ENCODE measurements at places on chromosomes 12 and 14. TPM values are rescaled to one million over a fixed set of nuclear protein-coding genes. Genes with fewer than 3 reads are reported as not detected.

- H3K36me3 ChIP-seq: no peaks in the 10 kb centered on the region
- H3K27me3 ChIP-seq: no peaks in the 10 kb centered on the region
- DNase-seq: no peak
Observed at GRCh38 chr14:105838591-105839424, 312.4 kb downstream of the TMEM121 start.

GRCh38 chr14:89163031-89163636 is 253.9 kb downstream of the FOXN3 start:
- H3K27me3 ChIP-seq: no peaks in the 10 kb centered on the region
- peaks cover under 1% of the 10 kb centered on the region for H3K36me3 ChIP-seq
- DNase-seq: no peak
- no peak overlapping the region for H3K4me3 ChIP-seq
- H3K27ac ChIP-seq: no peak overlapping the region

DNA sequence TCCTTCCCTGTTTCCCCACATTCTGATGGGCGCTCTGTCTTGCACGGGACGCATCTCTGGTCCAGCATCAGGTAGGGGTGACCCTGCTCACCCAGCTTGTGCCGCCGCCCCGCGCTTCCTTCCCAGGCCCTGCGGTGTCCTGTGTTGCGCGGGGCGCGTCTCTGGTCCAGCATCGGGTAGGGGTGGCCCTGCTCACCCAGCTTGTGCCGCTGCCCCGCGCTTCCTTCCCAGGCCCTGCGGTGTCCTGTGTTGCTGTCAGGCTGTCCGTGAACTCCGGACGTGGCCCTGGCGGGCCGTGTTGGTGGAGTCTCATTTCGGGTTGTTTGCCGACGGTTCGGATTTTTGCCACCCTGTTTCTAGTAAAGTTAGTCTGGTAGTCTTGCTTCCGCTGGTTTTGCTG is 6.8 kb downstream of the FBRSL1 start:
- peaks cover 27% of the 10 kb centered on the region for H3K4me1 ChIP-seq
- no peak for DNase-seq
- H3K4me3 ChIP-seq: no peak overlapping the region
- H3K27ac ChIP-seq: no peak overlapping the region
- no peaks in the 10 kb centered on the region for H3K27me3 ChIP-seq

DNA sequence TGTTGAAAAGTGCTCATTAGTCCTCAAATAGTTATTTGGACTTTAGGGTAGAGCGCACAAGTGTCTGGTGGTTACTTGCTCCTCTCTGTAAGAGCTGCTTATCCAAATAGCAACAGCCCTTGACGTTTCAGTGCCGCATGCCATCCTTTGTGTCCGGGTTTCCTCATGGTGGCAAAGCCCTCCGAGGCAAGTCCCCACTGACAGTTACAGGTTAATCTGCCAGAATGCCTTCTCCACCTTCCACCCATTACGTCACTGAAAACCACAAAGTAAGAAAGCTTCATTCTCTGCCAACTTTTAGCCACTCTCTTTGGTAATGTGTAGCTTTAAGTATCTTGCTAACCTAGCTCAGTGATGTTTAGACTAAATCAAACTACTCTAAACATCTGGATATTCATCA is 78.6 kb downstream of the POLR3B start:
- H3K27ac ChIP-seq: no peak overlapping the region
- H3K27me3 ChIP-seq: no peaks in the 10 kb centered on the region
- H3K4me3 ChIP-seq: no peak overlapping the region
- H3K4me1 ChIP-seq: no peaks in the 10 kb centered on the region
- H3K36me3 ChIP-seq: peaks cover 51% of the 10 kb centered on the region
- no peak for DNase-seq

DNA sequence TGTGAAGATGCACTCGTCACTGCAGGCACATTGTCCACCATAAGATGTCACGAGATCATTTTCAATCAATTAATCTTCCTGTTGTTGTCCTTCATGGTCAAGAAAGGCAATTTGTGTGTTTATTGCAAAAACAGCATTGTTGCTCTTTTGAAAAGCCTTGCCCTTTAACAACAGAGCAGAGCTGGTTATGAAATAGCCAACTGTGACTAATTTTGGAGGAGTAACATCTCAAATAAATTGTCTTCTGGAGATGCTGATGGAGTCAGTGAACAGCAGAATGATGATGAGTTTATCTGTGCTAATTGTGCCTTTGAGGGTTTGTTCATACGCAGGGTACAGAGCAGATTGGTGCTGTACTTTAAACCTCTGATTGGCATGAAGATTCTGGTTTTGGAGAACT is 88.3 kb upstream of the E2F7 start:
- H3K4me1 ChIP-seq: no peaks in the 10 kb centered on the region
- no peaks in the 10 kb centered on the region for H3K36me3 ChIP-seq
- no peak for DNase-seq
- H3K27ac ChIP-seq: no peak overlapping the region

- no peak for DNase-seq
- H3K4me3 ChIP-seq: peak overlapping the region; percentile 40
- no peak overlapping the region for H3K27ac ChIP-seq
- no peaks in the 10 kb centered on the region for H3K36me3 ChIP-seq
- H3K4me1 ChIP-seq: peaks cover 5% of the 10 kb centered on the region
- H3K27me3 ChIP-seq: peaks cover 3% of the 10 kb centered on the region
Observed at GRCh38 chr12:25959071-25959961, 834 bp downstream of the RASSF8 start.

DNA sequence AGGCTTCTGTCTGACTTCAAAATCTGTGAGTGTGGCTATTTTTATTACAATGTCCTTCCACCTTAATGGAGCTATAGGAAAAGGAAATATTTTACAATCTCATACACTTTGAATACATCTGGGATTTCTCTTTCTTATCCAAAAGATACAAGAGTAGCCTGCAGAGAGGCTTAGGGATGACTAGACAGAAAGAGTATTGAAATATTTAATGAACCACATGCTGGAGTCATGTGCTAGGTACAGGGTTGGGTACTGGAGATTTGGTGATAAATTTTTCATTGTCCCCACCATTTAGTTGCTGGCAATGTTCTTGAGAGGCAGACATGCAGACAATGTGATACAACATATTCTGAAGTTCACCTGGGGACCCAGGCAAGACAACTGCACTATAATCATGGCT is 126.0 kb downstream of the PPFIA2 start:
- H3K27me3 ChIP-seq: no peaks in the 10 kb centered on the region
- no peaks in the 10 kb centered on the region for H3K4me1 ChIP-seq
- no peak for DNase-seq
- no peak overlapping the region for H3K27ac ChIP-seq
- no peaks in the 10 kb centered on the region for H3K36me3 ChIP-seq
- H3K4me3 ChIP-seq: no peak overlapping the region

DNA sequence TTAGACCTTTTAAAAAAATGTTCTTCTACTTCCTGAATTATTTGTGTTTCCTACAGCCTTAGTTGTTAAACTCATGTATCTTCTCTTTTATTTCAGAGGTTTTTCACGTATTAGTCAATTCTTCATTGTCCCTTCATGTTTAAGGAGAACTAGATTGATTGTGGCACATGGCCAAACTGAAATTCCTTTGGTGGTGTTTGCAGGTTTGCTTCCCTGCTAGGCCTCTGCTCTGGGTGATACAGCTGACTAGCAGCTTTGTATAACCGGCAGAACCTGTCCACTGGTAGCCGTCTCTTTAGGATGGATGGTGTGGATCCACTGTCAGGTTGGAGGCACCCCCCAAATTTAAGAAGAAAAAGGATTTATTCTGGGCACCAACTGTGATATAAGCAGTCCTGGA is 262.1 kb downstream of the FBXL14 start:
- H3K4me3 ChIP-seq: no peak overlapping the region
- H3K36me3 ChIP-seq: no peaks in the 10 kb centered on the region
- no peaks in the 10 kb centered on the region for H3K4me1 ChIP-seq
- no peaks in the 10 kb centered on the region for H3K27me3 ChIP-seq
- H3K27ac ChIP-seq: no peak overlapping the region

The CD27 gene
- total RNA-seq: 119 TPM

The RASAL1 gene
- total RNA-seq: 1.6 TPM

DNA sequence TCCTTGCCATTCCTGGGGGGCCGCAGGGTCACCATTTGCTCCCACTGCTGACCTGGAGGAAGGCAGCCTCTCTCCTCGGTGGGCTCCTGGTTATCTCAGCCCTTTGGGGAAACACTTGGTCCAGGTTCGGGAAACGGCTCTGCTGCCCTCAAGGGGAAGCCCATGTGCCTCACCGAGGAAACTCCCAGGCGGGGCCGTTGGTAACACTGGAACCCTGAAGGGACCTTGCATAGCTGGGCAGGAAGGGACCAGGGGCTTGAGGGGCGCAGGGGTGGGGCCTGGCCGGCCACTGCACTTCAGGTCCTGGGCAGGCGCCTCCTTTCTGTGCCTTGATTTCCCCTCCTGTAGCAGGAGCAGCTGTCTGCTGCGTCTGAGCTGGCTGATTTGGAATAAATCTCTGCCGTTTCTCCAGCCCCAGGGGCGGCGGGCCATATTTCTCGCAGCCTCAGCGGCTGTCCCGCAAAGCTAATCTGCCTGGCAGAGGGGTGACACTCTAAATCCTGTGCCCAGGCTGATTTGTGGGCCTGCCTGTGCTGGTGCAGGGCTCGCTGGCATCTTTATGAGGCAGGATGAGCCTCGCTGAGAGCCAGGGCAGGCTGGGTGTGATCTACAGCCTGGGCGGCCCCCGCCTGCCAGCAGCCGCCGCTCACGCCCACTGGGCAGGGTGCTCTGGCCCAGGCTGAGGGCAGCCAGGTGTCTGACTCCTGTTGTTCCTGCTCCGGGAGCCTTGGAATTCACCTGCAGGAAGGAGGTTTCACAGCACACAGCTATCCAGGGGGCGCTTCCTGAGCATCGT is 49.7 kb downstream of the KIF26A start:
- H3K4me1 ChIP-seq: no peaks in the 10 kb centered on the region
- H3K27me3 ChIP-seq: no peaks in the 10 kb centered on the region
- H3K4me3 ChIP-seq: no peak overlapping the region
- no peak for DNase-seq
- no peak overlapping the region for H3K27ac ChIP-seq

The GLT8D2 gene
- not detected for total RNA-seq

- no peaks in the 10 kb centered on the region for H3K36me3 ChIP-seq
- H3K27ac ChIP-seq: no peak overlapping the region
- no peak for DNase-seq
- H3K4me3 ChIP-seq: no peak overlapping the region
Observed at GRCh38 chr14:74592476-74593201, 19.4 kb downstream of the LTBP2 start.

DNA sequence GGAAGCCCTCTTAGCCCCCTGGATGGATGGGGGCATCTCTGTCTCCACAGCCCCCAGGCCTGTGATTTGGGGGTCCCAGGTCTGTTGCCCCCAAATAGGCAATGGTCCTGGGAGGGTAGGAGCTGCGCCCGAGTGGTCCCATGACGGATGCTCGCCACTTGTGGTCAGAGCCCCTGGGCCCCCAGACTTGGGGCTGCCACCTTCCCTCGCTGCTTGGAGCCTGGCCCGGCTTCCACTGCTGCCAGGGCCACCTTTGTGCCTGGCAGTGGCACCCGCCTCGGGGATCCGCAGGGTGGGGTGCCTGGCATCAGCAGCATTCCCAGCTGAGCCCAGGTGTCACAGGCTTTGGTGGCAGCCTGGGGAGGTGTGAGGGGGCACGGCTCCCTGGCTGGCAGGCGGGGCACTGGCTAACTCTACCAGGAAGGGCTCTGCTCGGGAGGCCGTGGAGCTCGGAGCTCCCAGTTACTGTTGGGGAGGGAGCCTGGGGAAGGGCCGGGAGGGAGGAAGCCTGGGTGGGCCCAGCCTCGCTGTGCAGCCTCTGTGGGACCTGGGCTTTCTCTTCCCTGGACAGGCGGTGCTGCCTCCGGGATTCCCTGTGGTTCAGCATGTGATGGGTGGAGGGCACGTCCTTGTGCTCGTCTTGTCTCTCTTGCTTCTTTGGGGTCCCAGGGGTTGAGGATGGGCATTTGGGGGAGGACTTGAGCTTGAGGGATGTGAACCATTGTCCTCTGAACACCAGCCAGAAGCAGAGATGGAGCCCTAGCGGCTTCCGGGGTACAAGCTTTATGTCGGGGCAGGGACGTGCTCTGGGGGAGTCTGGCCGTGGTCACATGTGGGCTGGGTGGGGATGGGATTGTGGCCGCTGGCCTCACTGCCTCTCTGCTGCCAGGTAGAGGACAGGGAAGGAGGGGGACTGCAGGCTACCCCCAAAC is 5.4 kb downstream of the KIF26A start:
- no peak overlapping the region for H3K27ac ChIP-seq
- H3K36me3 ChIP-seq: no peaks in the 10 kb centered on the region
- DNase-seq: no peak

- H3K4me1 ChIP-seq: no peaks in the 10 kb centered on the region
- DNase-seq: no peak
- H3K36me3 ChIP-seq: no peaks in the 10 kb centered on the region
- H3K27ac ChIP-seq: no peak overlapping the region
- no peak overlapping the region for H3K4me3 ChIP-seq
- H3K27me3 ChIP-seq: no peaks in the 10 kb centered on the region
Observed at GRCh38 chr12:41039461-41039860, 148.7 kb upstream of the PDZRN4 start.

DNA sequence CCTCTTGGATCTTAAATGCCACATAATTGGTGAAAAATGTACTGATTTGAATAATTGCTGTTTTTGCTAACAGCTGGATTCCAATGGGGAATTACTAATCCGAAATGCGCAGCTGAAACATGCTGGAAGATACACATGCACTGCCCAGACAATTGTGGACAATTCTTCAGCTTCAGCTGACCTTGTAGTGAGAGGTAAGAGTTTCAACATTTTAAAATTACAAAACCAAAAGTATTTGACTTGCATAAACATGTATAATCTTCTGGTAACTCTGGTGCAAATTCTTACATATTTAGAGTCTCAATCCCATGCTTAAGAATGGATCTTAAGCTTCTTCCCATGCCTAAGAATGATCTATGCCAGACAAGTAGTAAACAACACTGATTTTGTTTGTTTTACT is 229.1 kb upstream of the PDZRN4 start:
- H3K4me3 ChIP-seq: no peak overlapping the region
- H3K27ac ChIP-seq: no peak overlapping the region
- no peaks in the 10 kb centered on the region for H3K4me1 ChIP-seq

The FOXN4 gene
- not detected for total RNA-seq
